ENCODE measurements at places on chromosomes 7 and 10. TPM values are rescaled to one million over a fixed set of nuclear protein-coding genes. Genes with fewer than 3 reads are reported as not detected.

Gene PLPP4
- not detected for total RNA-seq

Gene NPY4R2
- total RNA-seq, result 0.98 TPM

Gene HOXA1
- 0.77 TPM for total RNA-seq

Gene TAS2R5
- 0.43 TPM for total RNA-seq

Gene HOXA7
- total RNA-seq, result 21.3 TPM

Gene C10orf143
- 5.5 TPM for total RNA-seq

Gene NKX1-2
- not detected for total RNA-seq

Gene RADIL
- 1.0 TPM for total RNA-seq

Gene PAPOLB
- not detected for total RNA-seq

Gene ALOX5
- 17.1 TPM for total RNA-seq

GRCh38 chr7:35467456-35467978 is 213.6 kb upstream of the TBX20 start:
- no peak overlapping the region for H3K27ac ChIP-seq
- no peak overlapping the region for H3K4me3 ChIP-seq
- no peaks in the 10 kb centered on the region for H3K27me3 ChIP-seq
- DNase-seq, result no peak

- no peak overlapping the region for H3K4me3 ChIP-seq
- no peak for DNase-seq
- no peaks in the 10 kb centered on the region for H3K36me3 ChIP-seq
- H3K4me1 ChIP-seq, result no peaks in the 10 kb centered on the region
- H3K27ac ChIP-seq, result no peak overlapping the region
Observed at GRCh38 chr10:126565441-126565840, 105.1 kb downstream of the C10orf90 start.

DNA sequence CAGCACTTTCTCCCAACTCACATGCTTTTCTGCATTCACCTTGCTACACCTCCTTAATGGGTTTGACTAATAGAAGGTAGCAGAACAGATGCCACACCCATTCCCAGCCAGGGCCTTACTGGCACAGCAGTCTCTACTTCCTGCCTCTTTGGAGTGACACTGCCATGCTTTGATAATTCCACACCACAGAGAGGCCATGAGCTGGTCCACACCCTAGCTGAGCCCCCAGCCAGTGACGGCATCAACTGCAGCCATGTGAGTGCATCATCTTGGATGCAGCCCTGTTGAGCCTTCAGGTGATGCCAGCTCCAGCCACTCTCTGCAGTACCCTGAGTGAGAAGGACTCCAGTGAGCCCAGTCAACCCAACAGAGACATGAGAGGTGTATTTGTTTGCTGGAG is 27.5 kb upstream of the EZH2 start:
- no peaks in the 10 kb centered on the region for H3K36me3 ChIP-seq
- no peak for DNase-seq
- H3K4me1 ChIP-seq, result peaks cover 5% of the 10 kb centered on the region
- no peak overlapping the region for H3K27ac ChIP-seq
- no peak overlapping the region for H3K4me3 ChIP-seq
- H3K27me3 ChIP-seq, result no peaks in the 10 kb centered on the region

DNA sequence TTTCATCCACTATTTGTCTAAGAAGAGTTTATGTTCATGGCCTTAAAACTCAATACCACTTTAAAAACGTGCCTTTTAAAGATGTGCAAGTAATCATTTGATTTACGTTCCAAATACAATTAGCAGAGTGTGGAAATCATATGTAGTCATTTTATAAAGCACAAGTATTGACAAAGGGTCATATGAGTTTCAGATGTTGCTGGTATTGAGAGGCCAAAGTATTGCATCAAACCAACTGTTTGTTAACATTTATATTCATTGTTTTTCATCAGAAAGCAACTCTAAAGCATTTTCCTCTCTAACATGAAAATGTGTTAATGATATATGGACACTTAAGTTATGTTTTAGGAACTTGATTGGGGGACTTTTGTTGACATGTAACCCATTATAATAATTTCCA is 11.5 kb upstream of the TSGA13 start:
- no peaks in the 10 kb centered on the region for H3K27me3 ChIP-seq
- H3K4me1 ChIP-seq, result no peaks in the 10 kb centered on the region
- no peak overlapping the region for H3K27ac ChIP-seq
- no peak for DNase-seq
- no peak overlapping the region for H3K4me3 ChIP-seq

DNA sequence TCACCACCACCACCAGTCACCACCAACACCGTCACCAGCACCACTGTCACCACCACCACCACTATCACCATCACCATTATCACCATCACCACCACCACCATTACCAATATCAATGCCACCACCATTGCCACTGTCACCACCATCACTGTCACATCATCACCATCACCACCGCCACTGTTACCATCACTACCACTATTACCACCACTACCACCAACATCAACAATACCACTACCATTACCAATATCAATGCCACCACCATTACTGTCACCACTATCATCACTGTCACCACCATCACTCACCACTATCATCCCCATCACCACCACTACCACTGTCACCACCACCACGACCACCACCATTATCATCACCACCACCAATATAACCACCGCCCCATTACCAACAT is 14.0 kb upstream of the DENND2A start:
- no peaks in the 10 kb centered on the region for H3K27me3 ChIP-seq
- no peaks in the 10 kb centered on the region for H3K36me3 ChIP-seq
- no peaks in the 10 kb centered on the region for H3K4me1 ChIP-seq

DNA sequence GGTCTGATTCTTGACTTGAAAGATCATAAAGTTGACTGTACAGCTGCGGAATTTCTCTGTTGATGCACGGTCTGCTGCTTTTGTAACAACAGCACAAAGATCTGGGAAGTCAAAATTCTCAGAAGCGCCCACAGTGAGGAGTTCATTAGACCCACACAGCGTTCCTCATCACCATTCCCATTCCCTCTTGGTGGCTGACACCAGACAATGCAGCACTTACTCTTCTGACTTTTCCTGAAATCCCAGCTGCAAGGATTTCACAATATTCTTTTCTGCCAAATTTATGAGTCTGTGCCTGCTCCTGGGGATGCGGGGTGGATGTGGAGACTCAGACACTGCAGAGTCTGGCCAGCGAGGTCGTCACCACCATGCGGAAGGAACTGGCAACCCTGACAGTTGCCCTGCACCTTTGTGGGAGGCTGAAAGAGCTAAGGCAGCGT is 233.9 kb downstream of the FANK1 start:
- H3K4me1 ChIP-seq, result peaks cover 14% of the 10 kb centered on the region
- peak; percentile 22 for DNase-seq
- no peak overlapping the region for H3K4me3 ChIP-seq

GRCh38 chr7:79608005-79608404 is 154.5 kb upstream of the MAGI2 start:
- H3K4me1 ChIP-seq, result no peaks in the 10 kb centered on the region
- H3K27me3 ChIP-seq, result no peaks in the 10 kb centered on the region
- H3K36me3 ChIP-seq, result no peaks in the 10 kb centered on the region
- no peak overlapping the region for H3K4me3 ChIP-seq

DNA sequence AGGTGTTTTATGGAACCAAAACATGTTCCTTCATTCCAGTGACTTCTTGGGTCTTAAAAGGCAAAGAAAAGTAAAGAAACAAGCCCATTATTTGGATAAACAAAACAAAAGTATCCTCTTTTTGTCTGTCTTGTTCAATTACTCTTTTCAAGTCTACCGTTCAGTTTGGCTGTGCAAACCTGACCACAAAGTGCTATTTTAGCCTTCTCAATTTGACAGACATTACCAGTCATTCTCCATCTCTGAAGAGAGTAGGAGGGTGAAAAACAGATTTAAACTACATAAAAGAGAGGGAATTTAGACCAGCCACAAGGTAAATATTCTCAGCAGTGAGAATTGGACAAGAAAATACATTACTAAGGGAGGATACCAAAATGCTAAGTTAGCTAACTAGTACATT is 145.2 kb downstream of the GRM3 start:
- H3K27me3 ChIP-seq, result no peaks in the 10 kb centered on the region
- H3K4me3 ChIP-seq, result no peak overlapping the region
- no peaks in the 10 kb centered on the region for H3K4me1 ChIP-seq
- DNase-seq, result no peak
- H3K36me3 ChIP-seq, result no peaks in the 10 kb centered on the region
- no peak overlapping the region for H3K27ac ChIP-seq

GRCh38 chr7:82166260-82167015 is 277.1 kb downstream of the CACNA2D1 start:
- H3K27me3 ChIP-seq, result no peaks in the 10 kb centered on the region
- peaks cover 13% of the 10 kb centered on the region for H3K4me1 ChIP-seq
- no peak for DNase-seq
- no peaks in the 10 kb centered on the region for H3K36me3 ChIP-seq

- no peaks in the 10 kb centered on the region for H3K4me1 ChIP-seq
- peak overlapping the region; percentile 48 for H3K27ac ChIP-seq
- DNase-seq, result no peak
- H3K27me3 ChIP-seq, result no peaks in the 10 kb centered on the region
- no peaks in the 10 kb centered on the region for H3K36me3 ChIP-seq
Observed at GRCh38 chr7:45027774-45028114, 27.7 kb downstream of the CCM2 start.

DNA sequence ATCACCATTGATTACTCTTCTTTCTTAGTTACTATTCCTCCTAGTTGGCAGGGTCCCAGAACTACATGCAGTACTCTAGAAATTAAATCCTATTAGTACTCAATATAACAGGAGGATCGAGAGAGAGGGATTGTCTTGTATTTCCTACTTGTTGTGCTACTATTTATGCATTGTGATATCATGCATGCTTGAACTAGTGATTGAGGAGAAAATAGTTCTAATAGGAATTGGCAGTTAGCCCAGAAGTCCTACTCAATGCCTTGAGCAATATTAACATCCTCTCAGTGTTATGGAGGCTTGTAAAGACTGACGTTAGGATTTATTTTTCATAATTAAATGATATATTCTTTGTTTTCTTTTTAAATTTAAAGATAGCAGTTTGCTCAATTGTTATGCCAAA is 67.4 kb downstream of the FOXP2 start:
- no peak for DNase-seq
- no peaks in the 10 kb centered on the region for H3K36me3 ChIP-seq
- H3K27me3 ChIP-seq, result no peaks in the 10 kb centered on the region
- no peaks in the 10 kb centered on the region for H3K4me1 ChIP-seq
- no peak overlapping the region for H3K4me3 ChIP-seq

GRCh38 chr10:26475386-26475785 is 37.2 kb downstream of the APBB1IP start:
- H3K4me3 ChIP-seq, result no peak overlapping the region
- no peak for DNase-seq
- no peaks in the 10 kb centered on the region for H3K27me3 ChIP-seq

GRCh38 chr10:97686301-97686961 is 610 bp downstream of the AVPI1 start:
- no peaks in the 10 kb centered on the region for H3K27me3 ChIP-seq
- peak overlapping the region; percentile 68 for H3K27ac ChIP-seq
- no peaks in the 10 kb centered on the region for H3K36me3 ChIP-seq
- peak overlapping the region; percentile 42 for H3K4me3 ChIP-seq

GRCh38 chr10:48788554-48788953 is 103.9 kb downstream of the WDFY4 start:
- H3K27ac ChIP-seq, result no peak overlapping the region
- H3K4me3 ChIP-seq, result no peak overlapping the region
- no peaks in the 10 kb centered on the region for H3K36me3 ChIP-seq
- peaks cover 4% of the 10 kb centered on the region for H3K27me3 ChIP-seq

GRCh38 chr7:100896732-100897608 is 1.3 kb upstream of the ACHE start:
- H3K27me3 ChIP-seq, result peaks cover 31% of the 10 kb centered on the region
- no peak overlapping the region for H3K4me3 ChIP-seq
- no peaks in the 10 kb centered on the region for H3K36me3 ChIP-seq
- no peak for DNase-seq
- peaks cover 8% of the 10 kb centered on the region for H3K4me1 ChIP-seq

DNA sequence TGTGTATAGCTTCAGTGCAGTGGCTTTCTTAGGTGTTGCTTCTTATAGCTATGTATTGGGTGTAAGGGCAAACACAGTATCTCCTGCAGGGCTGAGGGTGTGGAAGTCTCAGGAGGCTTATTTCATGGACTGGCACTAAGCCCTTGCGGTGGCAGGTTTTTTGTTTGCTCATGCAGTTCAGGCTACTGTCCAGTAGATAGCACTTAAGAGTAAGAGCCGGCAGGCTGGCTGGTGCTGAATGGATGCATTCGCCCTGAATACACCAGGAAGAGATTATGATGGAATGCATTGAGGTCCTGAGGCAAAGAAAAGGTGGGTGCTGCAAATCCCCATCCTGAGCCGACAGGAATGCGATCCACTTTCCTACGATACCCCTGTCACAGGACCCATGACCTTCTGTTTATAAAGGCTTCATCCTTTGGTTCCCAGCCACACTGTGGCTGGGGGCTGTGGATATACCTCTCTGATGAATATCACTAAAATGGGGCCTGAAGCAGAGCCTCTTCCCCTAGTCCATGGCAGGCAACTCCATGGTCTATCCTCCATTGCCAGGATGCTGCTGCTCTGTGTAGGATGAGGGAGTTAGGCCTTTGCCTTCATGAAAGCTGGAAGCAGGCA is 44.9 kb downstream of the ANXA8 start:
- H3K27me3 ChIP-seq, result no peaks in the 10 kb centered on the region
- DNase-seq, result peak; percentile 61
- H3K27ac ChIP-seq, result no peak overlapping the region
- H3K4me3 ChIP-seq, result no peak overlapping the region

GRCh38 chr7:132193898-132194297 is 382.4 kb downstream of the PLXNA4 start:
- DNase-seq, result no peak
- no peak overlapping the region for H3K4me3 ChIP-seq
- H3K27me3 ChIP-seq, result no peaks in the 10 kb centered on the region

GRCh38 chr7:47538846-47539311 is 43.0 kb downstream of the TNS3 start:
- H3K4me1 ChIP-seq, result peaks cover 60% of the 10 kb centered on the region
- no peak for DNase-seq
- H3K27ac ChIP-seq, result peak overlapping the region; percentile 61
- no peak overlapping the region for H3K4me3 ChIP-seq
- no peaks in the 10 kb centered on the region for H3K27me3 ChIP-seq

GRCh38 chr7:16040346-16040745 is 353.9 kb upstream of the MEOX2 start:
- H3K4me1 ChIP-seq, result no peaks in the 10 kb centered on the region
- no peak overlapping the region for H3K27ac ChIP-seq
- no peaks in the 10 kb centered on the region for H3K36me3 ChIP-seq
- DNase-seq, result no peak

- no peak overlapping the region for H3K27ac ChIP-seq
- no peak overlapping the region for H3K4me3 ChIP-seq
- no peaks in the 10 kb centered on the region for H3K36me3 ChIP-seq
Observed at GRCh38 chr7:50663396-50664102, 98.3 kb upstream of the DDC start.

- DNase-seq, result no peak
- H3K27me3 ChIP-seq, result no peaks in the 10 kb centered on the region
- H3K4me1 ChIP-seq, result no peaks in the 10 kb centered on the region
- H3K36me3 ChIP-seq, result no peaks in the 10 kb centered on the region
- H3K4me3 ChIP-seq, result no peak overlapping the region
Observed at GRCh38 chr10:12340937-12341336, 8.4 kb upstream of the CAMK1D start.

- H3K36me3 ChIP-seq, result no peaks in the 10 kb centered on the region
- no peak overlapping the region for H3K27ac ChIP-seq
- H3K4me3 ChIP-seq, result no peak overlapping the region
Observed at GRCh38 chr10:48802611-48803071, 118.0 kb downstream of the WDFY4 start.

- H3K4me3 ChIP-seq, result no peak overlapping the region
- H3K36me3 ChIP-seq, result no peaks in the 10 kb centered on the region
- H3K27me3 ChIP-seq, result no peaks in the 10 kb centered on the region
- no peak overlapping the region for H3K27ac ChIP-seq
- no peak for DNase-seq
Observed at GRCh38 chr7:75626954-75627353, 111.8 kb downstream of the HIP1 start.

Data from adrenal gland (tissue), 19 donors.